ENCODE measurements at places on chromosomes 16 and 17.

DNA sequence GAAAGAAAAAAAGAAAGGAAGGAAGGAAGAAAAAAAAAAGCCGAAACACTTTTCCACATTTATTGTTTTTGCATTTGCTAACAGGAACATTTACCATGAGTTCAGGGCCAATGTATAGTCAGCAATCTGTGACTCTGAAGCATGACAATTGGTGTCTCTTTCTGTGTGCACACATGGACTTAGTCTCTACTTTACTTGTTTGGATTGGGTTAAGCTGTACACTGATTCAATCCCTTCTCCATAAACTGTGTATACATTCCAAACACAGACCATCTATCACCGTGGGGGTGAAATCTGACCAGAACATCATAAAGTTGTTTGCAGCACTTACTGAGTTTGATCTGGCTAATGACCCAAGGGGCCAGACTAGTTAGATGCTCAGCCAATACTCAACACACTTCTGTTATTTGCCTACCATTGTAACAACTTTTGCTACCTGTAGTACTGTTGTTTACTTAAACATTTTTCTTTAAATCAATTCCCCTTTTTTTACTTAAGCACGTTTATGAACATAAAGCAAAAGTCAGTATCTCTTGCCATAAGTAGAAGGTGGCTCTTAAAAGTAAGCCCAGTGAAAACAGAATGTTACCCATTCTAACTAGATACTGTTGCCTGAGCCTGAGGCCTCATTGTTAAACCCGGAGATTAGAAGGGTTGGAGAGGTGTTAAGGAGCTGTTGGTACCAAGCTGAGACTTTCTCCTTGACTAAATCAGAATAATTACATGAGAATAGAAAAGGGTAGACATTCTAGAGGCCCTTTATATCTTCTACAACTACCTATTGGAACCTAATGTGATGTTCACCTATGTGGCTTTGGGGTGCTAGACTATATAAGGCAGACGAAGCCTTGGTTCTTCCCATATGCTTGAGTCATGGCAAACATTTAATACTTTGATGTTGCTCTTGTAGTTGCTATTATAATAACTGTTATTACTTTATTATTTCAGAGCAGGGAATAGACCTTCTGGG lies 41.8 kb downstream of the SCNN1B start:
- no peak for DNase-seq

- no peak for DNase-seq
These were observed 372 bp downstream of the CD300A start for GRCh38 chr17:74466828-74467184.

DNA sequence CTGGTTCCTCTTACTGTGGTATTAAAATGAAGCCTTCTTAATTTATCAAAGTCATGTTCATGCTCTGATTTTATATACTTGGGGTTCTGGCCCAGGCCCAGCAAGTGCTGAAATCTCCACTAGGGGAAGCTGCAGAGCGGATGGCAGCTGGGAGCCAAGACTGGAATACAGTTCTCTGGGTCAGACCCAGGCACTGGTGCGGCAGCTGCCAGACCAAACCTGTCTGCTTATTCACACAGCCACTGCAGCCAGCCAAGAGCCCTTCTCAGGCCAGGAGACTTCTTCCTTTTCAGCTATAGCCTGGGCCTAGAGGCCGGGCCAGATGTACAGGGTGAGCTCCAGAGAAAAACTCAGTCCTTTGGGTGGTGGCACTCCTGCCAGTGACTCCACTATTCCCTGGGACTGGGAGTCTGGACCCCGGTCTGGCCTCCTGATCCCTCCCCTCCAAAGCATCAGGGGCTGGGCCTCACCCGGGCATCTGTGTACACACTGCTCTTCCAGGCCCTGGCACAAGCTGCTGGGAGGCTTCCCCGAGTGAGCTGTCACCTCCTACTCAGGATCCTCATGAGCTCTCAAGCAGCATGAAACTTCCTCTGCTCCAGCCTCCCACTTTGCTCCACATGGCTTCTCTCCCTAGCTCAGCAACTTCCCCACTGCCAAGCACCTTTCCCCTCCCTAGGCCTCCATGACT lies 24.4 kb downstream of the ATP6V0D1 start:
- peak; percentile 64 for DNase-seq

DNA sequence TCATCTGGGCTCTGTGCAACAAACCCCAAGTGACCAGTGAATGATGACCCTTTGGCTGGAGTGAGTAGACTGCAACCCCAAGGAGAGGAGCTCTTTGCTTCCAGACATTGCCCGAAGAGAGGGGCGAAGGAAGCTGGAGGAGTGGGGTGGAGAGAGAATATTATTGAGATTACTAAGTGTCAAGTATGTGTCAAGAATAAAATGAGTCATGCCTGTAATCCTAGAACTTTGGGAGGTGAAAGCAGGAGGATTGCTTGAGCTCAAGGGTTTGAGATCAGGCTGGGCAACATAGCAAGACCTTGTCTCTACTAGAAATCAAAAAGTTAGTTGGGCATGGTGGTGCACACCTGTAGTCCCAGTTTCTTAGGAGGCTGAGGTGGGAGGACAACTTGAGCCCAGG lies 142.0 kb upstream of the CCL2 start:
- no peak for DNase-seq

DNA sequence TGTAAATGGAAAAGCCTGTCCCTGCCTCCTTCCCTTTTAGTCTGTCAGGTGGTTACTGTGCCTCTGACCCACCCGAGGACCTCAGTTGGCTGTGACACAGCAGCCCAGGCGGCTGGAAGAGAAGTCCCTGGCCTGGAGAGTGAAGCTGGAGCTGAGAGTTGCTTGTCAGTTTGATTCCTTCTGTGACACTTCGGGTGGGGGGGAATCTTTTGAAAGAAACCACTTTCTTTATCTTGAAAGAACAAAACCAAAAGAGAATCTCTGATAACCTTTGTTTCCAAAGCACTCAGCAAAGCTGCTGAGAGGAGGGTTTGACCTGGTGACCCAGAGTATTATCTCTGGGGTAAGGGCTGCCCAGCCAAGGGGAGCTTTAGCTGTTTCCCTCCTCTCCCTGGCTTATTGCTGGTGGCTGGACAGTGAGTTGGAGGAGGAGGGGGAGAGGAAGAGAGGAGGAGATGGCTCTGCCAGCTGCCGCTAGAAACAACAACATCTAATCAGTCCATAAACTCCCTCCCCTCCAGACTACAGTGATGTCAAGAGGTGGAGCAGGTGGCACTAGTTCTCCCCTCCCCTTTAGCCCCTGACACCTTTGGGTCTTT lies 34.0 kb downstream of the YPEL2 start:
- no peak for DNase-seq

All from fibroblast of gingiva (primary cell).